ENCODE measurements at places on chromosomes 1 and 21.

GRCh38 chr1:114176366-114176765, 22.7 kb upstream of the SYT6 start:
- DNase-seq = no peak

DNA sequence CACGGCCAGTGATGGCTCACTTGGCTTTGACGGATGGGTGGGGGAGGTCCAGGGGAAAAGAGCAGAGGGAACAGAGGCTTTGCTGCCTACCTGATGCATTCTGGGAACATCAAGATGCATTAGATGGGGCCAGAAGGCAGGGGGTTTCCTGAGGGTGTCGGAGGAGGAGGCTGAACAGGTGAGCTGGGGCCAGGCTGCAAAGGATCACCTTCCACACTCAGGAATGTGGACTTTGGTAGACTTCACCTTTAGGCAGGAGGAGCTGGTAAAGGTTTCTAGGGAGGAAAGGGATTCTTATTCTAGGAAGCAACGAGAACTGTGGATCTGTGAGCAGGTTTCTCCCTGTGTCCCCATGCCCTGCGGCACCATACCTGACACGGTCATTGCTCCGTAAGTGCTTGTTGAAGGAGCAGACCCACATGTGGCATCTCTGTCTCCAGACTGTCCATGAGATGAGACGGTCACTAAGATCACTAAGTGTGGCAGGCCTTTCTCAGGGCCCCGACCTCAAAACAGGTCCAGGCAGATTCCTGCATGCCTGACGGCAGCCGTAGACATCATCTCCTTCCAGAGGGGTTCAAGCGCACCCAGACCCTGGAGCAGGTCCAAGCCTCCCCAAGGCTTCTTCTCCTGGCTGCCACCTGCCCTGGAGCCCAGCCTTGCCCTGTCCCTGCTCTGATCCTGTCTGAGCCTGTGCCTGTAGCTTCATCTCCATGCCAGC, 89.1 kb upstream of the SLC25A33 start:
- DNase-seq = no peak

GRCh38 chr21:35324372-35325220, 275.5 kb upstream of the RUNX1 start:
- no peak for DNase-seq

DNA sequence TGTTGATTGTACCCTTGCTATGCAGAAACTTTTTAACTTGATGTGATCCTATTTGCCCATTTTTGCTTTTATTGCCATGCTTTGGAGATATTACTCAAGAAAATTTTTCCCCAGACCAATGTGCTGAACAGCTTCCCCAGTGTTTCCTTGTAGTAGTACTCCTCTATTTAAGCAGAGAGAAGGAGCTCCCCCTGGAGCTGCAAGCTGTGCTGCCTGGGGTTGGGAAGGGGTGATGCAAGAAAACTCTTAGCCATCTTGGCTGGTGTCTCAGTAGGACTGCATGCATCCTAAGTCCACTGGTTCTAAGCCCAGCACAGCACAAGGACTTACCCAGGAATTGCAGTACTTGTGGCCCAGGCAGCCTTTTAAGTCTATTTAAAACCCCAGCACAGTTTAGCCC, 121.6 kb downstream of the NTMT2 start:
- no peak for DNase-seq

DNA sequence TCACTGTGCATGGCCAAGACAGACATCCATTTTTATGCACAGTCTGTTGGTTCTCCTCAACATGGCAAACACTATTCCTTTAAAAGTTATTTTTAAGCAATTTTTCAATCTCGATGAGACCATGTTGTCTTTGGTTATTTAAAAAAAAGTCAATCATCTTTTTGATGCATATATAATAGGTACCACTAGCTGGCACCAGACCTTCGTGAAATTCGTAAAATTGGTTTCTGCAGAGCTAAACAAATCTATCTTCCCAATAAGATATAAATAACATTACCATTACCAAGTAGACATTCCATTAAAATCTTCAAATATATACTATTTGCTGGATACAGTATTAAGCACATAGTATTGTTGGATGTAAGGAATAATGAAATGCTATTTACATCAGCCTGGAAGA, 220.0 kb upstream of the GREM2 start:
- DNase-seq = no peak

GRCh38 chr1:56400526-56400925, 178.8 kb downstream of the PLPP3 start:
- DNase-seq = no peak

DNA sequence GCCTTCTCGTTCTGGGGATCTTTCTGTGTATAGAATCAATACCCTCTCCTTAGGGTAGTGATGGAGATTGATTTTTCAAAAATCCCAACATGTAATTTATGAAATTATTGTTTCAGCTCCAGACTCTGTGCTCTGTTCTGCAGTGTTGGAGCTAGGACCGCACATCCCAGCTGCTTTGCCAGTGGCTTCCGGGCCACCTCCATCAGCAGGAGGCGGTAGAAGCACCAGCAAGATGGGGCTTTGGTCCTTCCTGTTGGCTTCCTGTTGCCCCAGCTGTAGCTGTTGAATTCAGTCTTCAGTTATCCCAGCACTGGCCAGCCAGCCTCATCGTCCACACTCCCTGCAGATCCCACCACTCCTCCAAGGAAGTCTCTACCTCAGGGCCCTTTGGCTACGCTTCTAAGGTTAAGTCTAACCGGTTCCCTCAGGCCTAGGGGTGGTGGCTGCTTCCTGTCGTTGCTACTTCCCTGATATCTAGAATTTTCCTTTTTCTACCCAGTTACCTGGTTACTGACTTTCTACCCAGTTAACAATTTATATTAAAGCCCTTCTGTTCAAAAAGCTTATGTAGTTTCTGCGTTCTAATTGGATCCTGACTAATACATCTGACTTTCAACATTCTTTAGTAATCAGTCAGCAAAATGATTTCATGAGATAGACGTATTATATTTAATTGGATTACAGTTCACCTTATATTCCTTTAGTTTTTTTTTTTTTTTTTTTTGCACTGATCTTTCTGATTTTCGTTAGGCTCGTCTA, 24.6 kb downstream of the GALNT2 start:
- DNase-seq = no peak

GRCh38 chr1:159890390-159890789, 9.6 kb downstream of the CFAP45 start:
- no peak for DNase-seq

All from effector CD8-positive, alpha-beta T cell (primary cell).